ENCODE measurements at places on chromosomes 11 and 22.

DNA sequence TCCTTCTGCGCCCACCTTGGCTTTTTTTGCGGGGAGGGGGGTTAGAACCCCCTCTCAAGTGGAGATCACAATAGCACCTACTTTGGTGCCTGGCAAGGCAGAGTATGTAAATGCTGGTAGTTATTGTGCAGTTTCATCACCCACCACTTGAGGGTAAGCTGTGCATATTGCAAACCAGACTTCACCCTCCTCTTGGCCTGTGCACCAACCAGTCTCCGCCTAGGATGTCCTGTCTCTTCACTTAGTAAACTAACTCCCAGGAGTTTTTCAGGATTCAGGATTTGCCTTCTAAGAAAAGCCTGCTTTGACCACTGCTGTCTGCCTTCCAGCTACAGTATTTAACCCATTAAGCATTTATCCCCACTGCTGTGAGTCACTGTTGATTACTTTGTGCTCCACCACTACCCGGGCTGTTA is 2.0 kb upstream of the UBXN1 start:
- DNase-seq = no peak

GRCh38 chr11:47564933-47565339 is 463 bp upstream of the PTPMT1 start:
- DNase-seq = no peak

GRCh38 chr11:128574576-128575011 is 12.8 kb downstream of the ETS1 start:
- DNase-seq = no peak

DNA sequence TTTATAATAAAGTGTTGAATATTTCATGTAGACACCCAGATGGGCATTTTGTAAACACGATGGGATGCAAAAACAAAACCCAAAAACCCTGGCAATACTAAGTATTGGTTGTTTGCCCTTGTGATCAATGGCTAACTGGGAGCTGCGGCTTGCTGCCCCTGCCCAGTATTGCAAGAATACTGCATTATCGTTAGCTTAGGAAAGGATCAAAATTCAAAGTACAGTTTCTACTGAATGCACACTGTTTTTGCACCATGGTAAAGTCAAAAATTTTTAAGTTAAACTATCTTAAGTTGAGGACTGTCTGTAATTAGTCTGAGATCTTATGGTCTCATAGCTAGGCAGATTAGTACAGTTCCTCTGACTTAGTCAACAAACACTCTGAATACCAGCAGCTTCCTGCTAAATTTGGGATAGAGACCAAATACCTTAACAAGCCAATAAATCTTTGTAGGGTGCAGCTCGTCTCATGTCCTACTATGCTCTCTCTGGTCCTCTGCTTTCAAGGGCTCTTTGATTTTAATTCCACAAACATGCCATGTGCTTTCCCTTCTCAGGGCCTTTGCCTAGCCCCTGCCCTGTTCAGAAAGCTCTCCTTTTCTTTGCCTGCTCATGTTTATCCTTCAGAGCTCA is 4.0 kb downstream of the CCDC90B start:
- DNase-seq = no peak

DNA sequence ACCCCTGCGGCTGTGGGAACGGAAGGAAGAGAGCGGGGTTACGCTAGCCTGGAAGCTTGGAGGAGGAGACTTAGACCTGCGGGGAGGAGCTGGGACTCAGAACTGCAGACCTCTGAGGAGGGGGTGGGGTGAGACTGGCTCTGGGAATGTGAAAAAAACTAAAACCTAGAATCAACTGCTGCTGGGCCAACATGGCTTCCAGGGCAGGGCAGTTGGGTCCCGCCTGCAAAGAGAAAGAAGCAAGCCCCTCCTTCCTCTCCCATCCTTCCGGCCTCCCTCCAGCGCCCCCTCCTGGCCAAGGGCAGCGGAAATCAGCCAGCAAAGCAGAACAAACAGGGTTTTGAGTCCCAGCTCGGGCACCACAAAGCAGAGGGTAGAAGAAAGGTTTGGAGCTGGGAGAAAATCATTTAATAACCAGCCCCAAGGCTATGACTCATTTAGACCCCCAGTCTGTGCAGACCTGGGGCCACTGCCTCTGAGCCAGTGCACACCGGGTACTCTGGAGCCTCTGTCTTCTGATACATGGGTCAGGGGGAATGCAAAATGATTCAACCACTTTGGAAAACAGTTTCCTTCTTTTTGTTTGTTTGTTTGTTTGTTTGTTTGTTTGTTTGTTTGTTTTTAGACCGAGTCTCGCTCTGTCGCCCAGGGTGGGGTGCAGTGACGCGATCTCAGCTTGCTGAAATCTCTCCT is 7.3 kb upstream of the NCF4 start:
- DNase-seq = peak; percentile 84

DNA sequence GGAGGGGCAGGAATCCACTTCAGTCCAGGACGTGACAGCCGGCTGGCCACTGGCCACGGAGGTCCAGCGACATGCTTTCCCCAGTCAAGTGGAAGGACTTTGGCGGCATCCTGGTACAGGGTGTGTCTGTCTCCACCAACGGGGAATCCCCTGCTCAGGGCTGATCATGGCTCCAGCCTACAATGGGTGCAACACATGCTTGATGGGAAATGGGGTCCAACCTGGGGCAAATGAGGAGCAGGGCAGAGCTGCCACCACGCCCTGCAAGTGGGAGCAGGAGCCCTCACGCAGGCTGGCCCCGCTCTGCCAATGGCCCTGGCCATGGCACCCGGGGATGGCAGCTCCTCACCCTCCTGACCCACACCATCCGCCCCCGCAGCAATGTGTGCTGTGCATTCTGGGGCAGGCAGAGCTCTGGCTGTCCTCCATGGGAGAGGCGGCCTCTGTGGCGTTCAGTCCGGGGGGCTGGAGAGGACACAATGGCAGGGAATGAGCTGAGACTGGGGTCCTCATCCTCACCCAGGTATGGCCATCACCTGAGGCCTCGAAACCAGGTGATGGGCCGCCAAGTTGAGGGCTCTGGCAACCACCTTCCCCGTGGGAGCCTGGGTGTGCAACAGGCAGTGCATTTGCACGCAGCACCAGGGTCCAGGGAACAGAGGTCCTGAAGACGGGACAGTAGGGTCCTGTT is 5.8 kb upstream of the SEPTIN5 start:
- no peak for DNase-seq

GRCh38 chr22:18056807-18057474 is 20.8 kb upstream of the PEX26 start:
- no peak for DNase-seq

DNA sequence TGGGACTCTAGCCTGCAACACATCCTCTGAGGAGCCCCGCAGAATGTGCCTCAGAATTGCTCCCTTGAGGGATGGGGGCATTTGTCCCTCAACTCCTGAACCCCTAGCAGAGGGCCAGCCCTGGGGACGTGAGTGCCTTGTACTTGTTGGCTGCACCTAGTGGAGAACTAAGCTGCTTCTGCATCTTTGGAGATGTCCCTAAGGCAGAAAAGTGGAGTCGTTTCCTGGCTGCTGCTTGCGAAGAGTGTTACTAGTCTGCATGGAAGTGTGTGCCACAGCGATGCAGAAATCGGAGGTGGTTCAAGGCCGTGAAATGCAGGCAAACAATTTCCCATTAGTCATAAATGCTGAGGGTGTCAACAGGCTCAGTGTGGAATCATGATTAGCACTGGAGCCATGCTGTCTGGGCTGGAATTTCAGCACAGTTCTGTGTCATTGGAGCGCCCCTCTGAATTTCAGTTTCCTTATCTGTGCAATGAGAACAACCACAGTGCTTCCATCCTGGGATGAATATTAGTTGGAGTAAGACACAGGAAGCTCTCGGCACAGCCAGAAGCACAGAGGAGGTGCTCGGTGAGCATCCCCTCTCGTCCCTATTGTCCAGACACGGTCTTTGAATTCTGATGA is 56.5 kb downstream of the MIAT start:
- no peak for DNase-seq

DNA sequence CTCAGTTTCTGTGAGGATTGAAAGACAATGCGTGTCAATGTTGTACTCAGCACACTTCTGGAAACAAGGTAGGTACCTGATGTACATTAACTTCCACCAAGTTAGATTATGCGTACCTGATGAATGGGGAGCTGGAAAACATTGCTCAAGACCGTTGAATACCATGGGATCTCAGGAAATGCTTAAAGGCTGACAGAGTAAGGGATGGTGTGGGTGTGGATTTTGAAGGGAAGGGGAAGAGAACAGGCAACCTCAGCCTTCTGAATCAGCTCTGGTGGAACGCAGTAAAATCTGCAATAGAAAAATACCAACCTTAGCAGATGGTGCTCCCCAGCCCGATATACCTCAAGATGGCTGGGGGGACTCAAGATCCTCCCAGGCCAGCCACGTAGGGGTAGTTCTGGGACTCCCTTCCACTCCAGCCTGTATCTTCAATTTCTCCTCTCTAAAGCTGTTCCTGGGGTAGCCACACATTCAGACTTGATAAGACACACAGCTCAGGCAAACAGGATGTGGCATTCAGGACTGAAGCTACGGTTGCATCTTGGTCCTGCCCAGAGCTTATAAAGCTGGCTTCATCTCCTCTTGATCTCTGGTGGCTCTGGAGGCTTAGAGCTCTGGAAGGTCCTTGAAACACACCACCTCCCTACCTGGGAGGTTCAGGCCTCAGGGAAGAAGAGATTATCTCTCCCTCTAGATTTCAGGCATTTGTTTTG is 111.8 kb downstream of the CTNND1 start:
- DNase-seq = no peak

DNA sequence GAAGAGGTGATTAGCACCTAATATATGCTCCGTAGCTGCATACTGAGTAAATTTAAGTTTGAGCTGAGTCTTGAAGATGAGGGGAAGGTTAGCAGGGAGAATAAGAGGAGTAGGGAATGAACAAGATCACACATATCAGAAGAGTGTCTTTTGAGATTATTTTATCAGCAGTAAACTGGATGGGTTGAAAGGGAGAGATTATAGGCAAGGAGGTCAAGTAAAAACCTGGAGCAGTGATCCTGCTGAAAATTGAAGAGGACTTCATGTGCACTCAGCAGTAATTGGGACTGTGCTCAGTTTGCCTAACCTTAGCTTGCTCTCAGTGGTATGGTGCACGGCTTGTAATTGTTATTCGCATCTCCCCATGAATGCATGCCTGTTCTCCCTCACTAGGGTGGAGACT is 79.5 kb upstream of the PICALM start:
- DNase-seq = no peak

DNA sequence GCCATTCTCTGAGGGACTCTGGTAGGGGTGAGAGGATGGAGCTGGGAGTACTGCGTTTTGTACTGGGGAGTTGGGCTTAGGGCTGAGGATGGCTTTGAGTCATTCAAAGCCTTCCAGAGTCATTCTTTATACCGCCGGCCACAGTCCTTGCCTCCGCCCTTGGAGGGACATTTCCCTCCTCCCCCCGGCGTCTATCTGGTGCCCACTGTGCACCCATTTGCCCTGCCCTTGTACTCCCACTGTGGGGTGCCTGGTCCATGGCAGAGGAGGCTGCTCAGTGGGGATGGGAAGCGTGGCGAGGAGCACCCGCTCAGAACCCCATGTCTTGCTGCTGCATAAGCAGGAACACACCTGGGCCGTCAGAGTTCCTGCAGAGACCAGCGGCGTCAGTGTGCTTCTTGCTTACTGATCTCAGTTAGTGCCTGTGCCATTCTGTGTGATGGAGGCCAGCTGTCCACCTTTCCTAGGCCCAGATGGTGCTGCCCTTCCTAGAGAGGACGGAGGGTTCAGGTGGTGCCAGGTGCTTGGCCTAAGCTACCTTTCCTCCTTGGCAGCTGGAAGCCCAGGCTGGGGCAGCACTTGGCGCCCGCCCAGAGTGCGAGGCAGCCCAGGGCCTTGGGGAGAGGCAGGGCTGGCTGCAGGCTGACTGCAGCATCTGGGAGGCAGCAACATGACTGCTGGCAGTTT is 23.3 kb upstream of the TMEM191C start:
- no peak for DNase-seq

DNA sequence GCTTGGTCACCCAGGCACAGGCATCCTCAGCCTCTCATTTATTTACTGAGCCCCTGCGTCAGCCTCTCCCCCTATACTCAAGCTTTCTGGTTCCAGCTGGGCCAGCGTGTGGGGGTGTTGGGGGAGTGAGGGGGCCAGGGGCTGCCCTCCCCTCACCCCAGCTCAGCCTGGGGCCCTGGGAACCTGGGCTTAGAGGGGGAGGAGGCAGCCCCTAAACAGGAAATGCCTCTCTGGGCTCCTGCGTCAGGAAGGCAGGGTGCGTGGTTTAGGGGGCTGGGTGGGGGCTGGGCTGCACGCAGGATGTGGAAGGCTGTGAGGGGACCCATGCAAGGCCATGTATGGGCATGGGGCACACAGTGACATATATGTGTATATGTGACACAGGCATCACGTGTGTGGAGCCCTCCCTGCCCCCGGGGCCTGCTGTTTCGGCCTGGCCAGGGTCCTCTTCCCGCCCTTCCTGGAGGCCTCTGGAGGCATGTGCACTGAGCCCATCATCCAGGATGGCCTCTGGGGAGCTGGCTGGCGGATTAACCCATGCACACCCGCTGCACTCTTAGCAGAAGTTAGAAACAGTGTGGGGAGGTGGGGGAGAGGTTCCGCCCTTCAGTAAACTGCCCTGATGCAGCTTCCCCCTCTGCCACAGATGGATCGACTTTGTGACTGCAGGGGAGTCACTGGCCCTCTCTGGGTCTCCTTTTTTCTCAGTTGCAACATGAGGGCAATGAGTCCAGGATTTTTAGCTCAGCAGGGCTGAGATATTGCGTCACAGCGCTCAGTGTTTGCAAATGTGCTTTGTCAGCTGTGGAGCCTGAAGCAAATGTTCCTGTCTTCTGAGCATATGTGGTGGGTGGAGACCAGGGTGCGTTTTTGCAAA is 1.1 kb upstream of the CD248 start:
- DNase-seq = peak; percentile 13

GRCh38 chr11:66012946-66013761 is 1.3 kb downstream of the CST6 start:
- no peak for DNase-seq

GRCh38 chr11:118657238-118657637 is 22.2 kb downstream of the TREH start:
- no peak for DNase-seq

GRCh38 chr22:43714104-43714503 is 98.0 kb downstream of the EFCAB6 start:
- no peak for DNase-seq

- DNase-seq = no peak
Observed at GRCh38 chr11:6654281-6655019, 1.2 kb downstream of the DCHS1 start.

DNA sequence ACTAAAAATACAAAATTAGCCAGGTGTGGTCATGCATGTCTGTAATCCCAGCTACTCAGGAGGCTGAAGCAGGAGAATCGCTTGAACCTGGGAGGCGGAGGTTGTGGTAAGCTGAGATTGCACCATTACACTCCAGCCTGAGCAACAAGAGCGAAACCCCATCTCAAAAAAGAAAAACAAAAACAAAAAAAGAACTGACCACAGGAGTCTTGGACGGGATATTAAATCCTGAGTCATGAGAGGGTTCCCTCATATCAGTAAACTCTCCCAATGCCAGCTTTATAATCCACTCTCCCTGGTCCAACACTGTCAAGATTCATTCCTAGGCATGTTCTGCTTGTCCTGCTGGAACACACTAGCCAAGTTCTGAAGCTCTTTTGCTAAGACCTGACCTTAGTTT is 61.5 kb upstream of the EP300 start:
- DNase-seq = no peak

DNA sequence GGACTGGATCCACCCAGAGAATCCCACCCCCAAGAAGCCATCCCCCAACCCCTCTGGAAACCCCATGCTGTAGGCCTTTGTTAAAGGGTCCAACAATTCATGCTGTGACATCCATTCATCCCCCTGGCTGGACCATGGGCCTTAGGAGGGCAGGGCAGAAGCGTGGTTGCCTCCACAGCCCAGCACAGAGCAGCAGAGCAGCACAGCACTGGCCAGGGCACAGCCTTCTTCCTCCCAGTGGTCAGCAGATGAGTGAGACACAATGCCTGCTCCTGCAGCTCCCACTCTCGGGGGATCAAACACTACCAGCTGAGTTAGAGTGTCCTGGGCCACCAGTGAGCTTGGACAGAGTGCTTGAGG is 84.5 kb upstream of the LINC01488 start:
- no peak for DNase-seq

Measured in stimulated activated CD4-positive, alpha-beta T cell treated with anti-CD3 and anti-CD28 coated beads, Interleukin-1b, Interleukin-23, amount 100 ng/mL, for 24 hours (primary cell).